ENCODE measurements at places on chromosomes 6 and 20.

GRCh38 chr6:14584450-14584849 lies 466.9 kb downstream of the CD83 start:
- no peak for DNase-seq

DNA sequence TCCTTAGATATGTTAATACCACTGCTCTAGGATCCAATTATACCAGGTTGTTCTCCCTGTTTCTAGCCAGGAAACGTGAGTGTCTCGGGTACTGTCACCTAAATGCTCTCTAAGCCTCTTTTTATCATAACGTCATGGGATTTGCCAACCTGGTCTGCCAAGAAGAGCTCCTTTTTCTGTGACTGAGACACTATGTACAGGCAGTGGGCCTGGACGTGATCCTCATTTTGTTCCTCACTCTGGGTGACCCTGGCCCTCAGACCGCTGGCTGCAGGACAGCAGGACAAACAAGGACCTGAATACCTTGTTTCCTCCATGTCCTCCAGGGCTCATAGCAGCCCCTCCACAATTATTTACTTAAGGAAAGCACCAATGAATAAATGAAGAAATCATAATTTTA lies 69.1 kb downstream of the CD164 start:
- DNase-seq, result no peak

- DNase-seq, result no peak
Observed at GRCh38 chr6:113290684-113291083, 566.5 kb upstream of the MARCKS start.

DNA sequence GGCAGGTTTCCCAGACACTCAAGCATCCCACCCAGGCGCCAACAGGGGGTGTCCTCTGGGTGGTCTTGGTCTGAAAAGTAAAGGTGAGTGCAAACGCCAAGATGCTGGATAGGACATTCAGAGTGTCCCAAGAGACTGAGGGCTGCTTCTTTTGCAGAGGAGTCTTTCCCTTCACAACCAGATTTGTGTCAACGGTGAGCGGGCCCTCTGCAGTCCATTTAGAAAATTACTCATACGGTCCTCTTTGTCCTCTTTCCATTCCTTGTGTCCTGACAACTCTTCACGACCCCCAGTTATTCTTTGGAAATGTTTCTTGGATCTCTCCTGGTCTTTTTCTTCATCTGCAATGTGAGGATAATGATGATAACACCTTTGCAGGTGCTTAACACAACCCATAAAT lies 257.8 kb downstream of the CDC5L start:
- DNase-seq, result no peak

- DNase-seq, result no peak
Observed at GRCh38 chr20:36183155-36183944, 28.8 kb downstream of the EPB41L1 start.

DNA sequence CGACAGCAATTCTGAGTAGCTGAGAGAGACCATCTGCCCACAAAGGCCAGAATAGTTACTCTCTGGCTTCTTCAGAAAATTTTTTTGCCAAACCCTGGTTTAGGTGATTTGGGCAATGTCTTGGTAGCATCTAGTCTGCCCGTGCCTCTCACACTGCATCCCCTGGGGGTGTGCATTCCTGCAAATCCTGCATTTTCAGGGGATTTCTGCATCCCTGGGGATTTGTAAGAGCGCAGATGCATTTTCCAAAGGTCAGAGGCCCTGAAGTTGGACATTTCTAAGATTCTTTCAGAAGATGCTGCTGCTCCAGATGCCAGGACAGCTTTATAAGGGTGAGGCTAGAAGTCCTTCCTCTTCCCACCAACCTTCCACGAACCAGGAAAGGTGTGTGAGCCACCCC lies 4.0 kb downstream of the CST9 start:
- DNase-seq, result no peak
